T-helper 17 cell (primary cell): ENCODE measurements at places on chromosomes 13 and 19.

DNA sequence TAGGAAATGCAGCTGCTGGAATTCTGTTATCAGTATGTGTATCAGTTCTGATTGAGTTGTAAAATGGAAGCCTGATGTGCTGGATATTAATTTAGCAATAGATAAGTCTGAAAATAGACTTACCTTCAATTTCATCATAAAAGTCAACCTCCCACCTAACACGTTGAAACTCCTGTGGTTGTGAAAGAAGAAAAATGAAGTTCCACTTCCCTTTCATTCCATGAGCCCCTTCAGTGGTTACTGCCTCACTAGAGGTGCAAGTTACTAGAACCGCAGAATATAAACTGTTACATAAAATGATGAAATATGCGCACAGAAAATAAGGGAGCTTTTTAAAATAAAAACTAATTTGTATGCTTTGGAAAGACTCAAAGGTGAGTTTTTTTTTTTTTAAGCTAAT lies 249.2 kb downstream of the SHISA2 start:
- no peak for DNase-seq
- no peak overlapping the region for H3K4me3 ChIP-seq
- peaks cover 24% of the 10 kb centered on the region for H3K27me3 ChIP-seq
- no peaks in the 10 kb centered on the region for H3K4me1 ChIP-seq

DNA sequence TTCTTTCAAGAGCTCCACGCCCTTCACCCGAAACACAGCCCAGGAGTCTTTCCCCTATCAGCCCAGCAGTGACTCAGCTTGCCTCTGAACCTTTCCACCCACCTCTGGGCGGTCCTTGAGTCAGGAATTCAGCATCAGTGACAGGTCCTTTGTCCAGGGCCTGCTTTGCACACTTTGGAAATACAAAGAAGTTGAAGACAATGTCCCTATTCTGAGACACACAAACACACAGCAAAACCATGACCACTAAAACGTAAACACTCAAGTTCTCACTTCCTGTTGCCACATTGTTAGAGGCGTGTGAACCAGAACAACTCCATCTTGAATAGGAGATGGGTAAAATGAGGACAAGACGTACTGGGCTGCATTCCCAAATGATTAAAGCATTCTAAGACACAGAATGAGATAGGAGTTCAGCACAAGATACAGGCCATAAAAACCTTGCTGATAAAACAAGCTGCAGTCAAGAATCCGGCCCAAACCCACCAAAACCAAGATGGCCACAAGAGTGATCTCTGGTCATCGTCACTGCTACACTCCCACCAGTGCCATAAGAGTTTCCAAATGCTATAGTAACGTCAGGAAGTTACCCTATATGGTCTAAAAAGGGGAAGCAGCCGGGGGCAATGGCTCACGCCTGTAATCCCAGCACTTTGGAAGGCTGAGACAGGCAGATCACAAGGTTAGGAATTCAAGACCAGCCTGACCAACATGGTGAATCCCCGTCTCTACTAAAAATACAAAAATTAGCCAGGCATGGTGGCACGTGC lies 49.2 kb upstream of the ATP12A start:
- H3K27ac ChIP-seq: peak overlapping the region; percentile 25
- H3K36me3 ChIP-seq: no peaks in the 10 kb centered on the region
- peaks cover 3% of the 10 kb centered on the region for H3K4me1 ChIP-seq

- H3K4me3 ChIP-seq: no peak overlapping the region
- peaks cover 2% of the 10 kb centered on the region for H3K36me3 ChIP-seq
- DNase-seq: no peak
- H3K27me3 ChIP-seq: no peaks in the 10 kb centered on the region
- no peaks in the 10 kb centered on the region for H3K4me1 ChIP-seq
- H3K27ac ChIP-seq: no peak overlapping the region
Observed at GRCh38 chr13:42420304-42420703, 148.4 kb downstream of the AKAP11 start.

DNA sequence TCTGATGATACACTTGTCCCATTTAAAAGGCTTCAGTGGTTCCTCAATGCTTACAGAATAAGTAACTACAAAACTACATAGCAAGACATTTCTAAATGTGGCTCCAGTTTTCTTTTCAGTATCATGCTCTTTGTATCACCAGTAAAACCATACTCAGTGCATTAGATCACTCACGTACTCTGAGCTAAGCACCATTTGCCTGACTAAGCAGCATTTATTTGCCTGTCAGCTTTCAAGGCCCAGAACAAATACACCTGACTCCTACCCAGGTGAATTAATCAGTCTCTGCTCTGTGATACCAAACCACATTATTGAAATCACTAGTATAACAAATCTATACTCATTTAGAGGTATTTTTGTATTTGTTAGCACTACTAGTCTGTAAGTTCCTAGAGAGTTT lies 47.4 kb upstream of the PCDH20 start:
- H3K36me3 ChIP-seq: no peaks in the 10 kb centered on the region
- H3K27ac ChIP-seq: no peak overlapping the region
- no peak for DNase-seq
- no peaks in the 10 kb centered on the region for H3K27me3 ChIP-seq
- no peaks in the 10 kb centered on the region for H3K4me1 ChIP-seq

DNA sequence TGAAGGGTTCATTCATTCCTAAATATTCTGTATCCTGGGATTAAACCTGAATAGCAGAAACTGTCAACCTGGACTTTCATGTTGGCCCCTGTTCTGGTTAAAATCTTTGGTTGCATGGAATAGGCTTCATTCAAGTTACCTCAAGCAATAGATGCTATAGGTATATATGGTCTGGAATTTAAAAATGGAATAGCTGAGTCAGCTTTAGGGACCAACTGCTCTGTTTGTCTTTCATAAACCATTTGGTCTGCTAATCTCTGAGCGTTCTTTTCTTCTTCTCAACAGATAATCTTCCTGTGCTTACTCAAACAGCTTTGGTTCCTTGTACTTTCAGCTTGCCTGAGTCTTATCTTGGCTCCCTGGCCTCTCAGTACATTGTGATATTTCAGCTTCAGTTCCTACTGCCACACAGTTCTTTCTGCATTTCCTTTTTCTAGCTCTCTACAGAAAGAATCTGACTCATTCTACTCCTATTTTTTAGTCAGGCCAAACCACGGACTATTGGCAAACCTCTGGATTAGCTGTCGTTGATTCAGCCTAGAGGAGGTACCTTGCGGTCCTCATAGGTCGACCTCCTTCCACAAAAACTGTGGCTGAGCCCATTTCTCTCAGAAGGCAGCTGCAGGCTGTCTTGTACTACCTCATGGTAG lies 35.9 kb upstream of the MAB21L1 start:
- H3K4me3 ChIP-seq: no peak overlapping the region
- DNase-seq: no peak
- H3K27me3 ChIP-seq: no peaks in the 10 kb centered on the region
- no peak overlapping the region for H3K27ac ChIP-seq
- H3K4me1 ChIP-seq: no peaks in the 10 kb centered on the region

GRCh38 chr13:106110241-106110855 lies 425.1 kb downstream of the EFNB2 start:
- DNase-seq: no peak
- no peak overlapping the region for H3K27ac ChIP-seq
- H3K36me3 ChIP-seq: no peaks in the 10 kb centered on the region
- no peak overlapping the region for H3K4me3 ChIP-seq
- no peaks in the 10 kb centered on the region for H3K27me3 ChIP-seq
- no peaks in the 10 kb centered on the region for H3K4me1 ChIP-seq

GRCh38 chr13:36074659-36075058 lies 56.5 kb downstream of the DCLK1 start:
- no peak overlapping the region for H3K27ac ChIP-seq
- no peaks in the 10 kb centered on the region for H3K27me3 ChIP-seq
- DNase-seq: no peak
- no peaks in the 10 kb centered on the region for H3K36me3 ChIP-seq
- no peaks in the 10 kb centered on the region for H3K4me1 ChIP-seq
